ENCODE measurements at places on chromosomes 13 and 19.

GRCh38 chr19:56193981-56194640, 3.5 kb downstream of the ZSCAN5B start:
- DNase-seq, result no peak

GRCh38 chr19:53696951-53697350, 65.2 kb downstream of the DPRX start:
- DNase-seq, result no peak

DNA sequence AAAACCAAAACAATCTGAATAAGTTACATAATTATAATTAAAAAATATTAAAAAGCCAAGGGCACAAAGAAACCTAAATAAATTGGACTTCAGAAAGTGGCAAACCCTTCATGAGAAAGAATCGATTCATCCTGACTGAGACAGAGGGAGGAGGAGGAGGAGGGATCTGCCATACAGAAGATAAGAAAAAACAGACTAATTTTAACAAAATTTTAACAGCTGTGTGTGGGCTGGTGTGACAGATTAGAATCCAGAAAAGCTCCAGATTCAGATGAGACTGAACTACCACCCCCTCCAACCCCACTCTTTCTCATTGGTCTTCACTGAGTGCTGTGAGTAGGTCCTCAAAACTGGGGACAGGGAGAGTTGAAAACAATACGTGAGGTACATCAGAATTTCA, 111.5 kb upstream of the HTR2A start:
- no peak for DNase-seq

- DNase-seq, result no peak
These were observed 64.0 kb upstream of the MED4 start for GRCh38 chr13:48158915-48159314.

DNA sequence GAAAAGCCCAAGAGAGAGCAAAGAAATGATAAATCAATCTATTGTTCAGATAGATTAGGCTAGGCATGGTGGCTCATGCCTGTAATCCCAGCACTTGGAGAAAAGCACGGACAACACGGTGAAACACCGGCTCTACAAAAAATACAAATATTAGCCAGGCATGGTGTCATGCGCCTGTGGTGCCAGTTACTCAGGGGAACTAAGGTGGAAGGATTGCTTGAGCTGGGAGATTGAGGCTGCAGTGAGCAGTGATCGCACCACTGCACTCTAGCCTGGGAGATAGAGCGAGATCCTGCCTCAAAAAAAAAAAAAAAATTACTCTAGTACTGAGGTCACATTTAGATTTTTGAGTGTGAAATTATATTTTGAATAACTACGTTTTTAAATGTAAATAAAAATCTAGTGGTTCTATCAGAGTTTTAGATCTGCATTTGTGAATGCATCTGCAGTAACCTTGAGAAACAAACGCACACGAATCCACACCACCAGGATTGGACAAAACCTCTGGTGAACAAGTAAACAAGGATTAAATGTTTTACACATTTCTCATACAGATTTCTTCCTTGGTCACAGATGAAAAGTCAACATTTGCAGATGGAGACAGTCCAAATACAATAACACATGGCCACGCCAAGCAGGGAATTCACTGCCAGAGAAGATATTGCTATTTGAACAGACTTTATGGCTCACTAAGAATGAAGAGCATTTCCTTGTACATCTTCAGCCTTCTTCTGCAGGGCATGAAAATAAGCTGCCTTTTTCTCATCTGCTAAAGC, 917.6 kb downstream of the PCDH9 start:
- no peak for DNase-seq

DNA sequence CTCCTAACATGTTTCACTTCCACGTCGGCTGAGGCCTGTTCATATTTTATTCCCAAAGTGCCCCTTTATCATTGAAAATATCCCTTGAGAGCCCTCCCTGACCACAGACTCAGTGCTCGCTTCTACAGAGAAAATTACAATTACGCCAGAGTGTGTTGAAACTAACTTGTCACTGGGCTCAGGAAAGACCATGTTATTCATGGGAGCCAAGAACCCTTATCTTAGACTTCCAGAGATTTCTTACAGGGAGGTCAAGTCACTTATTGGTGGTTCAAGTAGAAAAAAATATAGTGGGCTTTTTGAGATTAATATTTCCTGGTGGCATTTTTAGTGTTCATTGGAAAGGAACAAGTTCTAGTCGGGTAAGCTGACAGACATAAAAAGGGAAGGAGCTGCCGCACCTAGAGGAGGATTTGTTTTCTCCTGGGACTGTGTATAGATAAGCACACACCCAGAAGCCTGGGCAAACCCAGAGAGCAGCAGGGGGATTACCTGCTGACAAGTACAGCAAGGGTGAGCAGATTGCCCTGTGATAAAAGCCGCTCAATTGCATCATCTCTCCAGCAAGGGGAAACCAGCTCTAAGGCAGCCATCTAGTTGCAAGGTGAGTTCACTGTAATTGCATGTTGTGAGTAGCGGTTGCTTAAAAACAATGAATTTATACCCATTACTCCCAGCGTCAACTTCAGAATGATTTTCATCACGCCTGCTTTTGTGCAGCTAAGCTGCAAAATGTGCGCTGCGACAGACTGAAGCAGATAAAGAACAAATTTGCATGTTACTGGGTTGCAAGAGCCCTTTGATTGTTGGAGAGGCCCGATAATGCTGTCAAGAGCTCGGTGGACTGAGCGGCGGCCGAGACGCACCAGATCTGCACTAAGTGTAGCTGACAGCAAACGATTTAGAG, 46.2 kb downstream of the DCT start:
- DNase-seq, result peak; percentile 25

GRCh38 chr13:75145927-75146326, 336.0 kb downstream of the TBC1D4 start:
- no peak for DNase-seq

All from stimulated activated CD4-positive, alpha-beta T cell treated with anti-CD3 and anti-CD28 coated beads, Interleukin-2, amount 100 ng/mL, for 24 hours (primary cell).